ENCODE measurements at places on chromosomes 7 and 10. TPM values are rescaled to one million over a fixed set of nuclear protein-coding genes. Genes with fewer than 3 reads are reported as not detected.

LRIT1 gene
- total RNA-seq: not detected

- no peak for DNase-seq
These were observed 56.7 kb downstream of the ZNF365 start for GRCh38 chr10:62430881-62431280.

FAM131B gene
- total RNA-seq: 10.6 TPM

DNAJC12 gene
- total RNA-seq: 3.8 TPM

- peak; percentile 19 for DNase-seq
These were observed 105.7 kb downstream of the NEURL1 start for GRCh38 chr10:103599211-103599610.

COL13A1 gene
- total RNA-seq: not detected

DNA sequence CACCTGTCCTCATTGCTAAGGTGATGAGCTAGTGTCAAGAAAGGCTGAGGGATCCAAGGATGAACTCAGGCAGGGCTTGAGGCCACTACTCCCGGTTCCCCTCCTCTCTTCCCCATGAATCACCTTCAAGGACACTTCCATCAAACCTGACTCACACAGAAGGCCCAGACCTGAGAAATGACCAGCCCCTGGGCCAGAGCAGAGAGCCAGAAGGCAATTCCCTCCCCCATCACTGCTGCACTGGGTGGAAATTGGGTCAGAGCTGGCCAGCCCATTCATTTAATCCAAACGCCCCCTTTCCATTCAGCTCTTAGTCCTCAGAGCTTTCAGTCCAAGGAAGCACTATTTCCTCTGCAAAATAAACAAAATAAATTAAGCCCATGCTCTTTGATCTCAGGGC, 182.0 kb downstream of the KCNMA1 start:
- no peak for DNase-seq

DNA sequence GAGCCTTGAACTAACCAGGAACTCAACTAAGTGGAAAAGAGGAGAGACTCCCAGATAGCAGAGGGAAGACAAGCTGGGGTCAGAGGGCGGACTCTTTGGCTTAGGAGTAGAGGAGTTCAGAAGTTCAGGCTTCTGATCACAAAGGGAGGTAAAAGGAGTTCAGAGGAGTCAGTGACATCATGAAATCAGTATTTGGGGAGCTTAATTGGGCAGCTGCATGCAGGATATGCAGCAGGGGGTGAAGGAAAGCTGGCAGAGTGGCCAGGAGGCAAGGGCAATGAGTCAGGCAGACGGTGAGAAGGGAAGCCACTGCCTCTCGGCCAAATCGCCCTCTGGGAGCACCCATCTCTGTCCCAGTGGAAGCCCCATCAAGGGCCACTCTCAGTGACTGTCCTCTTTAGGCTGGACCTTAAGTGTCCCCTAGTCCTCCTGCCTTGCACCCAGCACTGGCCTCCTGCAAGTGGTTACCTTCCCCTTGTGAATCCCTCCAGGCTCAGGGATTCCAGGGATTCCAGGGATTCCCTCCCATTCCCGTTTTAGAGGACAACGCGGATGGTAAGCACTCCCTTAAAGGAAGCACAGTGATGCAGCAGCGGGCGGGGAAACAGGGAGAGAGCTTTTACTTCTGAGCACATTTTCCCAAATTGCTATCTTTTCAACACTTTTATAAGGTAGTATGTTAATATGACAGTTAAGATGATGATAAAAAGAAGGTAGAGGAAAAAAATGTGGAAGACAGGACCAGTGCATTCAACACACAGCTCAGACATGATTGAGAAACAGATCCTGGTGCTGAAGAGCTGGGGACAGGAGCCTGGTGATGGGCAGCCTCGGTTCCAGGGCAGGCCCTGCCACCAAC, 72.6 kb downstream of the KCNMA1 start:
- no peak for DNase-seq

GRCh38 chr7:8129318-8129659, 132.7 kb downstream of the ICA1 start:
- DNase-seq: no peak

DNA sequence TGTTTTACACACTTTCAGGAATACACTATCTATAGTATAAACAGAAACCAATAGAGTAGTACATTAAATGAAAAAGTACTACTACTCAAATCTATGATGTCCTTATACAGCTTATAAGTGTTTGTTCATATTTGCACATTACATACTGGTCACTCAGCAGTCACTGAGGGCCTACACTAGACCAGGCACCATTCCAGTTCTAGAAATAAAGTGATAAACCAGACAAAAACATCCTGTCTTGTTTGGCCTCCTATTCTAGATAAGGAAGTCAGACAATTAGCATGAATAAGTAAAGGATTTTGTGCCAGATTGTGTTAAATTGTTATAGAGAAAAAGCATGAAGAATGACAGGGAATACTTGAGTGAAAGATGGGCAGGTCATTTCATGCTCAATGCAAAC, 219.0 kb downstream of the CRPPA start:
- no peak for DNase-seq

DNA sequence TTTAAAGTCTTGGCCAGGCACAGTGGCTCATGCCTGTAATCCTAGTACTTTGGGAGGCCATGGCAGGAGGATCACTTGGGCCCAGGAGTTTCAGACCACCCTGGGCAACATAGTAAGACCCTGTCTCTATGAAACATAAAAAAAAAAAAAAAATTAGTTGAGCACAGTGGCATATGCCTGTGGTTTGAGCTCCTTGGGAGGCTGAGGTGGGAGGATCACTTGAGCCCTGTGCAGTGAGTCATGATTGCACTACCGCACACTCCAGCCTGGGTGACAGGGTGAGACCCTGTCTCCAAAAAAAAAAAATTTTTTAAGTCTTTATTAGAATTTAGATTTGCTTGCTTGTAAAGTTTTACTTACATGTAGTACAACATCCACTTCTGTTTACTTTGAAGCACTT, 14.0 kb downstream of the WNT2 start:
- no peak for DNase-seq
